A673 (cell line): ENCODE measurements at places on chromosomes 6 and 20. TPM values are rescaled to one million over a fixed set of nuclear protein-coding genes. Genes with fewer than 3 reads are reported as not detected.

CPXM1 gene
- total RNA-seq = 3.8 and 7.6 TPM in 2 replicates

EYA2 gene
- not detected in 2 replicates for total RNA-seq

NMBR gene
- total RNA-seq = not detected in 2 replicates

OR5V1 gene
- total RNA-seq = not detected in 2 replicates

DNA sequence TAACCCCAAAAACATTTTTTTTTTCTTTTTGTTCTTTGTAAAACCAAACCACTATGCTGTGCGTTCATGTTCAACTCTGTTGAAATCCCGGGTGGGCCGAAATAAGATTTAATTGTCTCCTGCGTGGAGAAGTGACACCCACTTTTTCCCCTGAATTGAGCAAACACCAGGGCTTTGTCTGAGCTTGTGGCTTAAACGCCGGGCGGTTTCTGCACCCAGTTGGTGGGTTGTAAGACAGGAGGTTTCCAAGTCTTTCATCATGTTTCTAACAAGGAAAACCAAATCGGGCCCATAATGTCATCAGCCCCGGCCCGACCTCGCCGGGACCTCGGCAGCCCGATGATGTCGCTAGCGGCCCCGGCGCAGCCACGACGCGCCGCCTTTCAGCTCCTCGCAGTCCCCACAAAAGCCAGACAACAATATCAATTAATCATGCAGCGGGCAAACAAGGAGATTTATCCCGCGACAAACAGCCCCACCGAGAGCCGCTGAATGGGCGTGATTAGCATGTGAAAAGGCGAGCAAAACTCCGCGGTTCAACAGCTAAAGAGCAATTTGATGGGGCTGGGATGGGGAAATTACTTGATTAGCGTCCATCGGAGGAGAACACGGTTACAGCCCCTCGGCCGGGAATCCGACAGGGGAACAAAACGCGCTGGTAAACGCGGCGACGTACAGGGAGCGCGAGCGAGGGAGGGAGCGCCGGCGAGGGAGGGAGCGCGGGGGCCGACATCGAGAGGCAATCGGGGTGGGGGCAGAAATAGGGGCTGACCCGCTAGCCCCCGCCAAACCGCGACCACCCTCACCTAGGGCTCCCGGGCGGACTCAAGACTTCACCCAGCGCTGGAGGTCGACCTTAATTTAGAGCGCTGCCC lies 5.3 kb downstream of the LINC00237 start:
- DNase-seq = peak; percentile 37

DNA sequence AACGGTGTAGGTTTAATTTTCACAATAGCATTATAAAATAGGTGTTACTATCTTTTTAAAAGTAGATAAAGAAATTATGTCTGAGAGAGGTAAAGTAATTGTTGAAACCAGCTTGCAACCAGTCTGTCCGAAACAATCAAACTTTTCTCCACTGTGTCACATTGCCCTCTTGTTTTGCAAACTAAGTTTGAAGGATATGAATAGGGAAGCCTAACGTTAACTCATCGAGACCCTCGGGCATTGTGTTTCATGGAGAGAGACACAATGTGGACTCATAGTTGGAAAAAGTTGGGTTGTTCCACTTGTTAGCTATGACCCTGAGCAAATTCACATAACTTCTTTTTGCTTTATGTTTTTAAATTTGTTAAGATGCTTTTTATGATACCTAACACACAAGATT lies 254.4 kb upstream of the IMPG1 start:
- no peak for DNase-seq

DNA sequence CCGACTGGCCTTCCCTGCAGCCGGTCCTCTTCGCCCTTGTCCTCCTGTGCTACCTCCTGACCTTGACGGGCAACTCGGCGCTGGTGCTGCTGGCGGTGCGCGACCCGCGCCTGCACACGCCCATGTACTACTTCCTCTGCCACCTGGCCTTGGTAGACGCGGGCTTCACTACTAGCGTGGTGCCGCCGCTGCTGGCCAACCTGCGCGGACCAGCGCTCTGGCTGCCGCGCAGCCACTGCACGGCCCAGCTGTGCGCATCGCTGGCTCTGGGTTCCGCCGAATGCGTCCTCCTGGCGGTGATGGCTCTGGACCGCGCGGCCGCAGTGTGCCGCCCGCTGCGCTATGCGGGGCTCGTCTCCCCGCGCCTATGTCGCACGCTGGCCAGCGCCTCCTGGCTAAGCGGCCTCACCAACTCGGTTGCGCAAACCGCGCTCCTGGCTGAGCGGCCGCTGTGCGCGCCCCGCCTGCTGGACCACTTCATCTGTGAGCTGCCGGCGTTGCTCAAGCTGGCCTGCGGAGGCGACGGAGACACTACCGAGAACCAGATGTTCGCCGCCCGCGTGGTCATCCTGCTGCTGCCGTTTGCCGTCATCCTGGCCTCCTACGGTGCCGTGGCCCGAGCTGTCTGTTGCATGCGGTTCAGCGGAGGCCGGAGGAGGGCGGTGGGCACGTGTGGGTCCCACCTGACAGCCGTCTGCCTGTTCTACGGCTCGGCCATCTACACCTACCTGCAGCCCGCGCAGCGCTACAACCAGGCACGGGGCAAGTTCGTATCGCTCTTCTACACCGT lies 6.1 kb downstream of the UBD start:
- DNase-seq = peak; percentile 23

DNA sequence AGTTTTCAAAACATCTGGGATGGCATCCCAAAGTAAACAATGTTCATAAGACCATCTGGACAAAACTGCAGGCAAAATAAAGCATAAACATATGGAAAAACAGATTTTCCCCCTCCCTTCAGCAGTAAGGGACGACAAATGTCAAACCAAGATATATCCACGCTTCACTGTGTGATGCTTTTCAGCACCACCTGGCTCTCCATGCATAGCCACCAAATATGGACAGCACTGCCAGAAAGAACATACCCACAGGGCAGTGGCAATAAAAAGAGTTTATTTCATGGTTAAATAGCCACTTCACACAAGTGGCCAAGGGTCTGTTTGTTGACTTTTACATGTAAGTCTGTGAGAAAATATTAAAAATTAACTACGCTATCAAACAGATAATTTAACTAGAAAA lies 23.1 kb downstream of the USP45 start:
- DNase-seq = no peak

DNA sequence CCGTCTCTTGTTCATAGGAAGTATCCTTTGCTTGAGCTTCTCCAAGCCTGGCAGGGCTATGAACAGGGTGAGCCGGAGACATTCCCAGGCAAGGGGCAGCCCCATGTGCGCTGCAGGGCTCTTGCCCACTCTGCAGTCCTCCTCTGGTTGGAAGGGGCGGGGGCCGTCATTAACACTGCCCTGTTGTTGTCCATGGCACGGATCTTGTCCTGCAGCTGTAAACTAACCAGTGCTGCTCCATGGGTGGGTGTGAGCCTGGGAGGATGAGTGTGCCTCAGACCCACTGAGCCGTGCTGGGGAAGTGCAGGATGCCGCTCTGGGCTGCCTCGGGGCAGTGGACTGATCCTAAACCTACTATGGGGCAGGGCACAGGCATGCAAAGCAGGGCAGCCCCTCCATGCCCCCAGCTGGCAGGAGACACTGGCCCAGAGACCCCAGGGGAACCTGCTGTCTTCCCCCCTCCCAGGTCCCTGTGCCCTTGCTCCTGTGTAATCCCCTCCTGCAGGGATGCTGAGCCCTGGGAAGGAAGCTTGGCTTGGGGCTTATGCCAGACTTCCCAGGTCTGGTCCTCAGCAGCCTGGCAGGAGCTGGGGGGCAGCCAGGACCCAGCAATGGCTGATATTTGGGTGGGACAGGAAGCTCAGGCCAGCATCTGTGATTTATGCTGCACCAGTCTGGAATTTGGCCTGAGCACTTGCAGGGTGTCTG lies 8.5 kb downstream of the EBF4 start:
- DNase-seq = no peak

DNA sequence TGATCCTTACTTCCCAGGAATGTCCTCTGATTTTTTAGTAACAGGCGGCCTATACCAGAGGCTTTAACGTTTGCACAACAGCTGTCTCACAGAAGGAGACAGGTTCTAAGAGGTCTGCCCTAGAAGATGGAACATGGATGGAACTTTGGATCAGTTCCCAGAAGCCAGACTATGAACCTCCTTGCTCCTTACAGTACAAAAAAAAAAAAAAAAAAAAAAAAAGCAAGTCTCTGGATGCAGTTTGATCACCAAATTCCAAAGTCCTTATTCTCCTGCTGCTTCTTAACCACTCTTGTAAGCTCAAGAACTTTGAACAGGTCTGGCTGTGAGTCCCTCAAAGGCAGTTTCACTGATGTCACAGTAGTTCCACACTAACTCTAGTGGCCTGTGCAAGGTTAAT lies 2.0 kb upstream of the TRMT11 start:
- DNase-seq = no peak

GRCh38 chr6:116714761-116715160 lies 33.8 kb downstream of the KPNA5 start:
- no peak for DNase-seq

DNA sequence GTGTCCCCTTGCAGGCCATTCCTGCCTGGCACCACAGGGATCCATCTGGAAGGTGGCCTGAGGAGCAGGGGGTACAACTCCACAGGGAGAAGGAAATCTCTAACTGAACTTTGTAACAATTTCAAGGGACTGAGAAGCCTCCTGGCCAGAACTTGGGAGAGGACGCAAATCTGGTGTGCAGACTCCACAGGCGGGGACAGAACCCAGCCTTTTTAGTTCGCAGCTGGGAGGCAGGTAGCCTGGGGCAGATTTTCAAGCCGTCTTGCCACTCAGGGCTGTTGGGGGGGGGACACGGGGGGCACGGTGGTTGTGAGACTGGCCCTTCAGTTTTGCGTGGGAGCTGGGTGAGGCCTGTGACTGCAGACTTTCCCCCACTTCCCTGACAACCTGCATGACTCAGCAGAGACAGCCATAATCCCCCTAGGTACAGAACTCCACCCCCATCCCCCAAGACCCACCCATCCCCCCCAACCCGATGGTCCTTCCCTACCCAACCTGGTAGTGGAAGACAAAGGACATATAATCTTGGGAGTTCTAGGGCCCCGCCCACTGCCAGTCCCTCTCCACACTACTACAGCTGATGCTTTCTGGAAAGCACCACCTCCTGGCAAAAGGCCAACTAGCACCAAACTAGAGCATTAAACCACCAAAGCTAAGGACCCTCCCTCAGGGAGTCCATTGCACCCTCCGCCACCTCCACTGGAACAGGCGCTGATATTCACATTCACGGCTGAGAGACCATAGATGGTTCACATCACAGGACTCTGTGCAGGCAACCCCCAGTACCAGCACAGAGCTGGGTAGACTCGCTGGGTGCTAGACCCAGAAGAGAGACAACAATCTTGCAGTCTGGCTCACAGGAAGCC lies 3.0 kb upstream of the HUS1B start:
- DNase-seq = peak; percentile 17
